ENCODE measurements at places on chromosomes 12 and 14.

DNA sequence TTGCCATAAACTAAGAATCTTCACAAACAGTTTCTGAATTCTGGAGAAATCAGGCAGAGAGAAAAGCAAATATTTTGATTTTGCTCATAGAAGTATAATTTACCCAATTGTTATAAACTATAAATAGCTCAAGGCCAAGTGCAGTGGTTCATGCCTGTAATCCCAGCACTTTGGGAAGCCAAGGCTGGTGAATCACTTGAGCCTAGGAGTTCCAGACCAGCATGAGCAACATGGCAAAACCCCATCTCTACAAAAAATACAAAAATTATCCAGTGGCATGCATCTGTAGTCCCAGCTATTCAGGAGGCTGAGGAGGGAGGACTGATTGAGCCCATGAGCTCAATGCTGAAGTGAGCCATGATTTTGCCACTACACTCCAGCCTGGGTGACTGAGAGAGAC, 19.6 kb upstream of the MMP19 start:
- DNase-seq, result no peak
- no peak overlapping the region for H3K4me3 ChIP-seq
- H3K27ac ChIP-seq, result no peak overlapping the region
- peaks cover 2% of the 10 kb centered on the region for H3K36me3 ChIP-seq
- H3K27me3 ChIP-seq, result no peaks in the 10 kb centered on the region

GRCh38 chr14:66074537-66074936, 411.6 kb upstream of the CCDC196 start:
- H3K27me3 ChIP-seq, result no peaks in the 10 kb centered on the region
- DNase-seq, result no peak
- H3K27ac ChIP-seq, result no peak overlapping the region
- H3K4me1 ChIP-seq, result no peaks in the 10 kb centered on the region

GRCh38 chr12:51055060-51055459, 6.9 kb downstream of the LETMD1 start:
- H3K27me3 ChIP-seq, result no peaks in the 10 kb centered on the region
- H3K4me3 ChIP-seq, result no peak overlapping the region
- DNase-seq, result no peak
- H3K4me1 ChIP-seq, result peaks cover 10% of the 10 kb centered on the region

- peaks cover 4% of the 10 kb centered on the region for H3K4me1 ChIP-seq
- DNase-seq, result no peak
- H3K27me3 ChIP-seq, result peaks cover 2% of the 10 kb centered on the region
- no peaks in the 10 kb centered on the region for H3K36me3 ChIP-seq
- H3K27ac ChIP-seq, result no peak overlapping the region
These were observed 138.0 kb upstream of the EGLN3 start for GRCh38 chr14:34088914-34089313.

- peaks cover 11% of the 10 kb centered on the region for H3K27me3 ChIP-seq
- no peaks in the 10 kb centered on the region for H3K4me1 ChIP-seq
- no peak for DNase-seq
These were observed 10.6 kb downstream of the AHNAK2 start for GRCh38 chr14:104967386-104968152.

DNA sequence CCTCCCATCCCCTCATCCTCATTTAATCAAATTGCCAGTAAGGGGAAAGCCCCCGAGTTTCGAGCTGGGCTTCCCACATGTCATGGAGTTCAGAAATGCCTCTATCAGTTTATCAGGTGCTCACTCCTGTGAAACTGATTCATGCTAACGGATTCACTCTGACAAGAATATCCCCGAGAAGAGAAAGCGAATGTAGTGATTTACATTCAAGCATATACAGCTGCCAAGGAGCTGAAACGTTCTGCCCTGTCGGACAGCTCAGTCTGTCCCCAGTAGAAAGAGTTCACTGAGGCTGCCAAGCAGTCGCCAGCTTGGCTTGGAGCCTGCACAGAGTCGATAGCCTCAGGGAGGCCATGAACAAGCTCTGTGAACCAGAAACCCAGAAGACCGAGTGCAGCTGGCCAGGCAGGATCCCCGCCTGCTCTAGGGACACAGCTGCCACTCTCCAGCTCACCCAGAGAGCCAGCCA, 88.4 kb downstream of the TMCC3 start:
- H3K36me3 ChIP-seq, result no peaks in the 10 kb centered on the region
- no peak overlapping the region for H3K27ac ChIP-seq
- DNase-seq, result no peak
- H3K4me3 ChIP-seq, result no peak overlapping the region
- H3K4me1 ChIP-seq, result no peaks in the 10 kb centered on the region
- peaks cover 26% of the 10 kb centered on the region for H3K27me3 ChIP-seq

DNA sequence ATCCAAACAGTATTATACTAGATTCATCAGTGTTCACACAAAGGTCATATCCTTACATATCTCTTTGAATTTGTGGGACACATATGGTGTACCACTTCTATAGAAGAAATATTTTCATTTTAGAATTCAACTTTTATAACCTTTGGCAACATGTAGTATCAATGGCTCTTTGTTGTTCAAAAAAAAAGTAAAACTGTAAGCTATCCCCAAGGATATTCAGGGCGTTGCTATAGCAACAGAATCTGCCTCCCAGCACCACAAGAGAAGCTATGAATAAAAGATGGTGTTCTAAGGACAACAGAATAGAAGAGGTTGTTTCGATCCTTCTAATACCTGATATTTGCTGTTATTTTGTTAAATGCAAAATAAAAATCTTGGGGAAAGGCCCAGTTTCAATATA, 139.3 kb downstream of the BRMS1L start:
- H3K27me3 ChIP-seq, result peaks cover 4% of the 10 kb centered on the region
- no peaks in the 10 kb centered on the region for H3K36me3 ChIP-seq
- H3K4me3 ChIP-seq, result no peak overlapping the region

DNA sequence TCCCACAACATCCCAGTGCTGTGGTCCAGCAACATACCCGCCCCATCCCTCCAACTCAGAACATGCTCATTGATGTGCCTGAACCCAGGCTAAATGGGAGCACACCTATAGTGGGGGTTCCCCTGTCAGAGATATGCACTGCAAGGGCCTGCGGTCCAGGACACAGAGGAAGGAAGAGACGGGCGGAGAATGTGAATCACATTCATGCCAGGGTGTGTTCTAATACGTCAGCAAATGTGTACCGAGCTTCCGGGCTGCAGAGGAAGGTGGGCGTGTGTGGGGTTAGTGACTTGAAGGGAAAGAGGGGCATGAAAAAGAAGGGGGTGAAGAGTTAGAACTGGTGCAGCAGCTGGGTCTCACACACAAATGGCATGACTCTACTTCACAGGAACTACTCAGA, 83.7 kb downstream of the DPF3 start:
- DNase-seq, result peak; percentile 88
- peak overlapping the region; percentile 24 for H3K4me3 ChIP-seq
- peaks cover 30% of the 10 kb centered on the region for H3K4me1 ChIP-seq

DNA sequence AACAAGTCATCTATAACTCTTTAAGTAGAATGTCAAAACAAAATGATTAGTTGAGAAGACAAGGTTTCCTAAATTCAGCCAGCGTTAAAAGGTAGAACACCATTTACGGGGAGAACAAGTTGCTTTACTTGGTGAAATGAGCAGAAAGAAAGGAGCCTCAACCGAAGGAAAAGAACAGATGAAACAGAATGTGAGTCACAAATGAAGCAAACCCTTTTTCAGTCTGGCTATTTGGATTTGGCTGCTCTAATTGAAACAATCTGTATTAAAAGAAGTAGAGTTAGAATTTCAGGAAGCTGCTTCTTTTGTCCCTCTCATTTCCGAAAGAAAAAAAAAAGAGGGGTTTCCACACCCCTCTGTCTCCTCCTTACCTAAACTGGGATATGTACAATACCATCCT, 34.6 kb downstream of the CEP128 start:
- peaks cover 17% of the 10 kb centered on the region for H3K36me3 ChIP-seq
- no peak overlapping the region for H3K27ac ChIP-seq

GRCh38 chr12:63440048-63440447, 228.2 kb downstream of the DPY19L2 start:
- no peaks in the 10 kb centered on the region for H3K36me3 ChIP-seq
- no peak overlapping the region for H3K4me3 ChIP-seq
- H3K27ac ChIP-seq, result no peak overlapping the region
- no peaks in the 10 kb centered on the region for H3K4me1 ChIP-seq
- H3K27me3 ChIP-seq, result no peaks in the 10 kb centered on the region

GRCh38 chr12:56120158-56120846, 2.2 kb downstream of the ZC3H10 start:
- peaks cover 31% of the 10 kb centered on the region for H3K36me3 ChIP-seq
- H3K27me3 ChIP-seq, result no peaks in the 10 kb centered on the region
- H3K27ac ChIP-seq, result peak overlapping the region; percentile 100
- no peak for DNase-seq

DNA sequence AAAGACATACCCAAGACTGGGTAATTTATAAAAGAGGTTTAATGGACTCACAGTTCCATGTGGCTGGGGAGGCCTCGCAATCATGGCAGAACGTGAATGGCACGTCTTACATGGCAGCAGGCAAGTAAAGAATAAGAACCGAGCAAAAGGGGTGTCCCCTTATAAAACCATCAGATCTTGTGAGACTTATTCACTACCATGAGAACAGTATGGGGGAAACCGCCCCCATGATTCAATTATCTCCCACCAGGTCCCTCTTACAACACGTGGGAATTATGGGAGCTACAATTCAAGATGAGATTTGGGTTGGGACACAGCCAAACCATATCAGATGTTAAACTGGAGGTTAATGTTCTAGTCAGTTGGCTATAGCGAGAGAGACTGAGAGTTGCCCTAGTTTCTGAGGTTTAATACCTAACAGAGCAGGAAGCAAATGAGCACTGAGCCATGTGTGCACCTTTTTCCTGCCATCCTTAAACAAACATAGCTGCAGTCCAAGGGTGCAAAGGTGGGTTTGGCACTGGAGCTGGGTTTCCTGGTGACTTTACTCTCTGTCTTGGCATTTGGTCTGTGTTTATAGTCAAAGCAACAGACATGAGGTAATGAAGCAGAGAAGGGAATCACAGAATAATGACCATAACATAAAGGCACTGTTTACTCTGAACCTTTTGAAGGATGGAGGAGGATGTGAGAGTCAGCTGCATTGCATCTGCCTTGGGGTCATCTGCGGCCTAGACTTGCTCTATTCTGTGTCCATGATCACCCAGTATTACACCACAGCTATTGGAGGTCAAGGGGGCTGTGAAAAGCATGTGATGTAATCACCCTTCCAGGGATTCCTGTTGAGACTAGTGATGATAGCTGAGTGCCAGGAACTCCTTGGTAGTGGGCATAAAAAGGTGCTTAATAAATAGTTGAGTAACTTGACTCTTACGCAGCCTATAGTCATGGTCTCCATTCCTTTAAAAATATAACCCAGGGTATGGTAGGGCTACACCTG, 83.6 kb upstream of the USP44 start:
- H3K4me1 ChIP-seq, result no peaks in the 10 kb centered on the region
- no peak overlapping the region for H3K4me3 ChIP-seq
- H3K27me3 ChIP-seq, result peaks cover 4% of the 10 kb centered on the region
- H3K36me3 ChIP-seq, result no peaks in the 10 kb centered on the region
- DNase-seq, result no peak

- H3K27ac ChIP-seq, result peak overlapping the region; percentile 88
- H3K27me3 ChIP-seq, result no peaks in the 10 kb centered on the region
- DNase-seq, result peak; percentile 68
These were observed 96.3 kb upstream of the HIF1A start for GRCh38 chr14:61598980-61599379.

- H3K36me3 ChIP-seq, result no peaks in the 10 kb centered on the region
- no peak overlapping the region for H3K27ac ChIP-seq
- no peaks in the 10 kb centered on the region for H3K4me1 ChIP-seq
- no peak overlapping the region for H3K4me3 ChIP-seq
- H3K27me3 ChIP-seq, result peaks cover 3% of the 10 kb centered on the region
These were observed 260.1 kb downstream of the C12orf75 start for GRCh38 chr12:105590571-105590970.

DNA sequence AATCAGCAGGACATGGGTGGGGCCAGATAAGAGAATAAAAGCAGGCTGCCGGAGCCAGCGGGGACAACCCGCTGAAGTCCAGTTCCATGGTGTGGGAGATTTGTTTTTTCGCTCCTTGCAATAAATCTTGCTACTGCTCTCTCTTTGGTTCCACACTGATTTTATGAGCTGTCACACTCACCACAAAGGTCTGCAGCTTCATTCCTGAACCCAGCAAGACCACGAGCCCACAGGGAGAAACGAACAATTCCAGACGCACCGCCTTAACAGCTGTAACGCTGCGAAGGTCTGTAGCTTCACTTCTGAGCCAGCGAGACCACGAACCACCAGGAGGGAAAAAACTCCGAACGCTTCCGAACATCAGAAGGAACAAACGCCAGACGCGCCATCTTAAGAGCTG, 2.8 kb upstream of the CNIH1 start:
- H3K27me3 ChIP-seq, result peaks cover 2% of the 10 kb centered on the region
- no peak overlapping the region for H3K4me3 ChIP-seq
- no peak overlapping the region for H3K27ac ChIP-seq
- peaks cover 27% of the 10 kb centered on the region for H3K4me1 ChIP-seq

GRCh38 chr14:61470261-61470960, 149.0 kb downstream of the PRKCH start:
- H3K4me3 ChIP-seq, result peak overlapping the region; percentile 78
- H3K36me3 ChIP-seq, result peaks cover 63% of the 10 kb centered on the region
- DNase-seq, result no peak
- H3K27me3 ChIP-seq, result no peaks in the 10 kb centered on the region
- peak overlapping the region; percentile 92 for H3K27ac ChIP-seq

- peaks cover 4% of the 10 kb centered on the region for H3K36me3 ChIP-seq
- peaks cover 3% of the 10 kb centered on the region for H3K4me1 ChIP-seq
- H3K27ac ChIP-seq, result no peak overlapping the region
- H3K27me3 ChIP-seq, result no peaks in the 10 kb centered on the region
- DNase-seq, result no peak
These were observed 22.5 kb downstream of the LRP6 start for GRCh38 chr12:12244341-12244740.

DNA sequence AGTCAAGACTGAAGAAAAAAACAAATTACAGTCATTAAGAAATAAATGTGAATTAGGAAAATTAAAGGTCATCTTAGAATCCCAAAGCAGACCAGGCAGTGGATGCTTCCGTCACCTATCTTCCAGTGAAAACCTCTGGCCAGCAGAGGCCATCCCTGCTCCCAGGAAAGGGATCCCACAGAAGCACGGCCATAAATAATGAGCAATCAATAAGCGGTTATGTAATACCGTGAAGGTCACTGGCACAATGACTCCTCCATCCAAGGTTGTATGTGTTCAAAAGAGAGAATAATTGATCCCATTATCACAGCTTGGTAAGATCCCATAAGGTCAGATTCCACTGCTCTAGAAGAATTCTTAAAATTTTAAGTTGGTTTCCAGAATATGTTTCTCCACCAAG, 85.7 kb downstream of the PPP2R5E start:
- peaks cover 25% of the 10 kb centered on the region for H3K4me1 ChIP-seq

GRCh38 chr12:124075841-124076240, 102.8 kb downstream of the ZNF664 start:
- H3K4me3 ChIP-seq, result no peak overlapping the region
- no peak overlapping the region for H3K27ac ChIP-seq
- peaks cover 3% of the 10 kb centered on the region for H3K4me1 ChIP-seq
- H3K36me3 ChIP-seq, result no peaks in the 10 kb centered on the region
- DNase-seq, result no peak

GRCh38 chr14:101881426-101881825, 82.9 kb upstream of the DYNC1H1 start:
- H3K4me3 ChIP-seq, result no peak overlapping the region
- H3K27me3 ChIP-seq, result no peaks in the 10 kb centered on the region
- H3K27ac ChIP-seq, result peak overlapping the region; percentile 44
- no peak for DNase-seq

Data from activated CD8-positive, alpha-beta T cell treated with anti-CD3 and anti-CD28 coated beads for 36 hours (primary cell).